Activated CD8-positive, alpha-beta memory T cell treated with anti-CD3 and anti-CD28 coated beads for 1 hour (primary cell): ENCODE measurements at places on chromosomes 16 and 17.

DNA sequence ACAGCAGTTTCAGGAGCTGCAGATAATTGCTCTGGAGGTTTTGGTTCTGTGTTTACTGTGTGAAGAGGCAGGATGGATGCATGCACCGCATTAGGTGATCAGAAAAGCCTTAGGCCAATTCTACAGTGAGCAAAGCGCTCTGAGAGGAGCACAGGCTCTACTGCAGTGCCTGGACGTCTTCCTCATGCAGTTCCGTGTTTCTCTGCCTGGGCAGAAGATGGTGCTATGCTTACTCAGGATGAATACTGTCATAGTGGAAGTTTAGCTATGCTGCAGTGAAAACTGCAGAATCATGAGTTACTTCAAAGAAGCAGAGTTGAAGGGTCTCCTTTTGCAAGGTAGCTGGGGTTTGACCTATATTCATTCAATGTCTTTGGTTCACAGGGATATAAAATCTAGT lies 1012.4 kb downstream of the KCNJ18 start:
- no peak for DNase-seq

DNA sequence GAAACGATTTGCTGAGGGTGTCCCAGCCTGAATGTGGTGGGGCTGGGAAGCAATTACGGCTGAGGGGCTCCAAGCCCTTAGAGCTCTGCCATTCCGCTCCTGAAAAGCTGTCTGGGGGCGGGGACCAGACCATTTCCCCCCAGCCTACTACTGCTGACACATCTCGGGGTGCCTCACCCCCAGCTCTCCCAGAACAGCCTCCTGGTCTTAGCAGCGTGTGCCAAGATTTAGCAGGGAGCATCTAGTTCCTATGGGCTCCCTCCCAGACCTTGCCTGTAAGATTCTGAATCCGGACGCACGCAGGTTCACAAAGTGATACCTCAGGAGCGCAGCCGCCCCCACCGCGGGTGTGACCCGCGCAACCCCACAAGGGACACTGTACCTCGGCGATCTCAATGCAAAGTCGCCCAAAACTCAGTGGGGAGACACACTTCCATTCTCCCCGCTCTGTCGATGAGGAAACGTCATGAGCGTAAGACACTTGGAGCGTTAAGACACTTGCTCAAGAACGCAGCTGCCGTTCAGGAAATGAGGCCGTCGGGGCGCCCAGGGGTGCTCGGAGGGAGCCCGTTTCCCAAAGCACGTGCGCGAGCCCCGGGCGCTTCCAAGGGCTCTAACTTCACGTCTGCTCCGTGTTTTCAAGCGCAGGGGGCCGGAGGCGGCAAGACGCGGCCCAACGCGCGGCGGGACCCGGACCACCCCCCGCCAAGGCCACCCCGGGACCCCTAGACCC lies 629 bp downstream of the GEMIN4 start:
- no peak for DNase-seq

- no peak for DNase-seq
Observed at GRCh38 chr16:30357715-30358576, 2.8 kb upstream of the CD2BP2 start.

GRCh38 chr16:88303890-88304819 lies 78.6 kb upstream of the ZNF469 start:
- no peak for DNase-seq

DNA sequence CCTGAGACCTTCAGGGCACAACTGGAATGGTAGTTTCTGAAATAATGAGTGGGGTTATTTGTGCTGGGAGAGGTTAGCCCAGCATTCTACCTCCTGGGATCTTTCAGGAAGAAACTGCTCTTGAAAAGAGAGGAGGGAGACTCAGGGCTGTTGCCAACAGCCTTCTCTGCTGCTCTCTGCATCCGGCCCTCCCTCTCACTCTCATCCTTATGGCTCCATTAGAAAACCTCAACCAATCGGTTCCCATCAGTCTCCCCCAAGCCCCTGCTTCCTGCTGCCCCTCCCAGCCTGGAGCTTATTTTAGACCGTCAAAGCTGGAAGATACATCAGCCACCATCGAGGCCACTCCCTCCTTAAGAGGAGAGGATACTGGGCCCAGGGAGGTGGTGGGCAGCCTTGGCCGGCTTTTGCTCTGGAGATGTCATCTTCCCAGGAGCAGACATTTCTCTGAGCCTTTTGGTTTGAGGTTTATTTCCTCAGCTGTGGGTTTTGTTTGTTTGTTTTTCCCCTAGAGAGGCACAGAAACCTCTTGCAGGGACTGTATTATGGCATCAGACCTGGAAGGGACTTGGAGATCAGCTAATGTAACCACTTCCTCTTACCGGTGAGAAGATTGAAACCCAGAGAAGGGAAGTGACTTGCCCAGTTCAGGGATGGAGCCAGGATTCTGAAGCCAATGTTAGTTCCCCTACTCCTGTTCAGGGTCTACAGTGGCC lies 2.7 kb downstream of the MPRIP start:
- no peak for DNase-seq

GRCh38 chr17:41914358-41914766 lies 4.4 kb downstream of the ACLY start:
- DNase-seq: no peak

DNA sequence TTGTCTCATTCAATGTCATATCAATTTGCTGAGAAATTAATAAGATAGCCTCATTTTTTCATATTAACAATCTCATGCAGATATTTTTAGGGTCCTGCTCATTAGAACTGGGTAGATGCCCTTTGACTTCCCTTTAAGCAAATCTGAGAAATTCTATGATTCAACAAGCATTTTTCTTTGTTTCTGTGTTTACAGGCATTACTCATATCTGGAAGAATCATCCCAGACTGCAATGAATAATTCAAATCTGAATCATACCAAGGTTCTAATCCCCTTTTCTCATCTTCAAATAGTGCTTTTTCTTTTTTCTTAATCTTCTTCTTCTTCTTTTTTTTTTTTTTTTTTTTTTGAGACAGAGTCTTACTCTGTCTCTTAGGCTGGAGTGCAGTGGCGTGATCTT lies 69.2 kb upstream of the KIFC3 start:
- no peak for DNase-seq

DNA sequence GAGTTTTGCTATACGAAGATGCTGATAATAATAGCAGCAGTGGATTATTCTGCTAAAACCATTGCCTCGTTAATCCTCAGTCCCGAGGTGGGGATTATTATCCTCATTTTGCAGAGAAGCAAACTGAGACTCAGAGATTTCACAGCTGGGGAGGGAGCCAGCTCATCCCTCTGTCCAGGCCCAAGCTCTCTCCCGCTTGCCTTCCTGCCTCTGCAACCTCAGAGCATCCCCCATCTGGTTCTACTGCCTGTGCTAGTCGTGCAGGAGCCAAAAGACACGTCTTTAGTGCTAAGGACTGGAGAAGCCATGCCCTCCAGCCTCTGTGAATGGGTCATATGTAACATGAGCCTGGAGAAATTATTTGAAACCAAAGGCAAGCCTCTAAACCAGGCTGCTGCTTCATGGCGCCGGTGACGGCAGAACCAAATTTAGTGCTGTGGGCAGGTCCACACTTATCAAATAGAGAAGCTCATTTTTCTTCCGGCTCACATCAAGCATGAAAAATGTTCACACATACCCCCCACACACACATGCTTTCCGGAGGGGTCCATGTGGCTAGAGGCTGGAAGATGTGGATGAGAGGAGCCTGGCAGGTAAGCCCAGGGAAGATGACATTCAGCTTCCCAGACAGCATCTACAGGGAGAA lies 13.5 kb downstream of the MAPT start:
- no peak for DNase-seq

DNA sequence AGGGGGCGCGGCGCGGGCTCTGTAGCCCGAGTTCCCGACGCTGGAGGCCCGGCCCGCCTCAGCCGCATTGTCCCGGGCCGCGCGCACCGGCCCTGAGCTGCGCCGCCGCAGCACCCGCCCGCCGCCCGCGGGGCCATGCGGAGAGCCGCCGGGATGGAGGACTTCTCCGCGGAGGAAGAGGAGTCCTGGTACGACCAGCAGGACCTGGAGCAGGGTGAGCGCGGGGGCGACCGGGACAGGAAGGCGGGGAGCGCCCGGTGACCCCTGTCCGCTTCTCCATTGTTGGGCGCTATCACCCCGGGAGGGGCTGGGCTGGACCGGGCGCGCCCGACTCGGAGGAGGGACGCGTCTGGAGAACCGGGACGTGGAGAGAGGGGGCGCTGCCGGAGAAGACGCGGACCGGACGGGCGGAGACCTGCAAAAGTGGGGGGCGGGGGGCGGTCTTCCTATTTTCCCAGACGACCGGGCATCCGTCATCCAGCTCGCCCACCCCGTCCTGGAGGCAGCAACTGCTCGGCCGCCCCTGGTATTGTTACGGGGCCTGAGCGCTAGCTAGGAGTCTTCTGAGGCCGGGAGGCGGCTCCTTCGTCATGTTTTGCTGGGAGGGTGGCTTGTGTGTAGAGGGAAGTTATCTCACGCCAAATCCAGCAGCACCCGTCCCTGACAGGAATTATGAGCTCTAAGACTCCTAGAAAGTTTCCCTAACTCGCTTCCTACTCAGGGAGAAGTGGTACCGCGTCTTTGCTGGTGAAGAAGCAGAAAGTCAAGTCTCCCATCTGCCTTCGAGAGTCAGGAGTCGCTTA lies 678 bp downstream of the CDR2L start:
- no peak for DNase-seq

DNA sequence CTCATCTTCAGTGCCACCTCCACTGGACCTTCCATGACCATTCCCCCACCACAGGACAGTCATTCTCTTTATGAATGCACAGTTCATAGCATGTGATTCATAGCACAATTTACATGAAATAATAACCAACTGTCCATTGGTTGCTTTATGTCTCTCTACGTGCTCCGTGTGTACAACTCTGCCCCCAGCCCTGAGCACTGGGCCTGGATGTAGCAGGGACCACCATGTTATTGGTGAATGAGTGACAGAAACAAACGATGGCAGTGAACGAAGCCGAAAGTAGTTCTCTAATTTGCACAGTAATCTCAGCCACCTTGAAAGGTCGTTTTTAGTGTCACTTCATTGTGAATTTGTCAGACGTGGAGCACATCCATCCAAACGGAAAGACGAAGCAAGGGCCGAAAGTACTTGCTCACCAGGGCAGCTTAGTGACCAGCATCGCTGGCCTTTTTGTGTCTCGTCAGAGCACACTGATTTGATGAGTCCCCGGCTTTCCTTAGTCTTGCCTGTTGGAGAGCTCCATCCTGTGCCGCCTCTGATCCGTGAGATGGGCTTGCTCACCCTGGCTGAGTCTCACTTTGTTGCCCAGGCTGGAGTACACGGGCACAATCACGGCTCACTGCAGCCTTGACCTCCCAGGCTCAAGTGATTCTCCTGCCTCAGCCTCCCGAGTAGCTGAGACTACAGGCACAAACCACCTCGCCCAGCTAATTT lies 95.3 kb downstream of the CMIP start:
- no peak for DNase-seq

DNA sequence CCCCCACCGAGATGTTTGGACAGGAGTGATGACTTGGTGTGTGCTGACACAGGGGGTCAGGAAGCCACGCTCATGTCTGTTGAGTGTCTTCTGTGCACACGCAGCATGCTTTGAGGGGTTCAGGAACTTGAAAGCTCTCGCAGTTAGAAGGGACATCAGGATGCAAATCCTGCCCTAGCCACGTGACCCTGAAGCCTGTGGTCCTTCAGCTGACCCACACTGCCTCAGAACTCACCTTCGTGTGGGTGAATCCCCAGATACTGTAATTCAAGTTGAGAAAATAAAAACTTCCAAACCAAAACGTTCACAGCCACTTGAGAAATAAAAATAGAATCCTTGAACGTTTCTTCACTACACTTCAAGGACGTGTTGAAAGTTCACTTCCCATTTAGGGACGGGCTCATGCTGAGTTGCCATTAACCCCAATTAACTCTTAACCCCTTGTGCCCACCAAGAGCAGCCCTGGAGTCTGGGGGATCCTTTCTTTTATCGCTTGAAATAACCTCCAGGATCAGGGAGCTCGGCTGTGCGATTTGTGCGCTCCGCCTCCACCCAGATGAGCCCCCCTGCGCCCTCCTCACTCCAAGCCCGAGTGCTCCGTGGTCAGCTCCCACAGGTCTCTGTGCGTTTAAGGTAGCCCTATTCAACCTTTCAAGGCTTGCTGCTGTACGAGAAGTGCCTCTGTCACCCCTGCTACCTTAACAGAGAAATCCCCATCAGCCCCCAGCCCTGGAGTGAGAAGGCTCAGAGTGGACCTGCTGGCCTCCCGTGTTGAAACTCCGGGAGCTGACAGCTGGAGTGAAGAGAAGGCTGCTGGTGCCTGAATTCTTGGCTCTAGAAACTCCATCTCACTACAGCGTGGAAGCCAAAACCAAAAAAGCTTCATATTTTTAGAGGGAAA lies 36.2 kb upstream of the NAT9 start:
- DNase-seq: no peak

- DNase-seq: no peak
Observed at GRCh38 chr17:78107976-78108725, 20.4 kb downstream of the TMC6 start.

DNA sequence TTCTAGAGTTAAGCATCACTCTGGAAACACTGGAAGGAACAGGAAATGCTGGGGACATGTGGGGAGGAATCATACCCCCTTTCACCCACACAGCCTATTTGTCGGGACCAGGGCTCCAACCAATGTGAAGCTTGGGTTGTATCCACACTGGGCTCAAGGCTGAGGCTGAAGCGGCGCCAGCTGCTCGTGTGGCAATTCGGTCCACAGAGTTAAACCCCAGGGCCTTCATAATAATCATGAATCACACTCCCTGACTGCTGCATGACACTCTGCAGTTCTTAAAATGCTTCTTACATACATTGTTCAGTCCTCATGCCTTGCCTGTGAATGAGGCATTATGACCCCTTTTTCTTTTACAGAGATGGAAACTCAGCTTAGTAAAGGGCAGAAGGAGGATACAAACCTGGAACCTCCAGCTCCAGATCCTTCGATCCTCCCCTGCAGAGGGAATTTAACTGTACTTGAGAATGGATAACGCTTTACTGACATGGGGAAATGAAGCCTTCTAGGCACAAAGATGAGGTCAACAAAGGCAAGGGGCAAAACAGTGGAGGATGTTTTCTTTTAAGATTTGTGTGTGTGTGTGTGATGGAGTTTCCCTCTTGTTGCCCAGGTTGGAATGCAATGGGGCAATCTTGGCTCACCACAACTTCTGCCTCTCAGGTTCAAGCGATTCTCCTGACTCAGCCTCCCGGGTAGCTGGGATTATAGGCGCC lies 72.7 kb downstream of the SOX9 start:
- no peak for DNase-seq

DNA sequence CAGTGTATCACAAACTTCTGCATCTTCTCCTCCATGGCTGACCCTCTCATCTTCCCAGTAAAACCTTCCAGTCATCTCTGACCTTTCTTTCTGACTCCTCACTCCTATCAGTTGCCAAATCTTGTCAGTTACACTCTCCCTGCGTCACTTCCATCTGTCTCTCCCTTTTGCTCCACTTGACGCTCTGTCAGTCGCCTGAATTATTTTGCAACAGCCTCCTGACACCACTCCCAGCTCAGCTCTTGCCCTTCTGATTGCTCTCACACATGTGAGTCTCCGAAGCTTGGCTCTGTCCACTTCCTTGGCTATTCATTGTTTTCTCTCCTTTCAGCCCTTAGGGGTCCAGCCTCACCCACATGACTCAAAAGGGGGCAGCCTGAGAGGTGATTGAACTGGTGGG lies 27.7 kb downstream of the DHRS7C start:
- no peak for DNase-seq

- DNase-seq: no peak
Observed at GRCh38 chr17:78376161-78376560, 2.3 kb upstream of the PGS1 start.

- no peak for DNase-seq
Observed at GRCh38 chr17:30218799-30219198, 16.7 kb downstream of the SLC6A4 start.
